Mucosa of gallbladder (tissue), 1 donor: ENCODE measurements at places on chromosomes 1 and 21.
A peak's percentile ranks its signal among the peaks of the same experiment; 100 is the strongest.

DNA sequence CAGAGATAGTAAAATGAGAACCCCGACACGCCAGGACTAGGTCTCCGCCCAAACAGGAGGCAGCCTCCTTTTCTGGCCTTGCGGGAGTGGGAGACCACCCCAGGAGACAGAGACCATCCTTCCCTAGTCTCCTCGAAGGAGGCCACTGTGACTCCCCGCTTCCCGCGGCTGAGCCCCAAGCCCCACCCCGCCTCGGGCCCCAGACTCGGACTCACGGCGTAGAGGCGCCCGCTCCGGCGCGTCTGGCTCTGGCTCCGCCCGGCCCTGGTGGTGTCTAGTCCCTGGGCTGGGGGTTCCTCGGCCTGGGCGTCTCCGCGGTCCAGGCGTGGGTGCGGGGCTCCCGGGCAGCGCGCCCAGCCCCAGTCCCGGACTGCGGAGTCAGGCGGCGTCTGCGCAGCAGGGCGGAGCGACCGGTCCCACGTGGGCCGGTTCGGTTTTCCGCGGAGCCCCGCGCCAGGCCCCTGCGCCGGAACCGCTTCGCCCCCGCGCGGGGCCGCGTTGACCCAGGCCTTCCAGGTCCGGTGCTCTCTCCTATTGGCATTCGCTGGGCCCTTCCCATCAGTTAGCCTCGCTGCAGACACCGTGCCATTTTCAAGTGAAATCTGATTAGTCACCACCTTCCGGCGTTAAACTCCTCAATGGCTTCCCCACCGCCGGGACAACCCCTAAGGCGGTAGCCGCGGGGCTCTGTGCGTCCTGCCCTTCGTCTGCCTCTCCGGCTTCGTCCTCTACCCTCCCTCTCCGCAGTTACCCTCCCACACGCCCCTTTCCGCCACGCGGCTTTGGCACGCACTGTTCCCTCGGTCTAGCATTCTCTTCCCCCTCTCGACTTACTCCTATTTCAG, at the start of gene C1orf216:
Gene C1orf216 (minus strand): TSS at position 393 of the 845 bp plus-strand sequence. CDS start 2,563 bp downstream, outside the sequence.
- DNase-seq = peak; percentile 61

DNA sequence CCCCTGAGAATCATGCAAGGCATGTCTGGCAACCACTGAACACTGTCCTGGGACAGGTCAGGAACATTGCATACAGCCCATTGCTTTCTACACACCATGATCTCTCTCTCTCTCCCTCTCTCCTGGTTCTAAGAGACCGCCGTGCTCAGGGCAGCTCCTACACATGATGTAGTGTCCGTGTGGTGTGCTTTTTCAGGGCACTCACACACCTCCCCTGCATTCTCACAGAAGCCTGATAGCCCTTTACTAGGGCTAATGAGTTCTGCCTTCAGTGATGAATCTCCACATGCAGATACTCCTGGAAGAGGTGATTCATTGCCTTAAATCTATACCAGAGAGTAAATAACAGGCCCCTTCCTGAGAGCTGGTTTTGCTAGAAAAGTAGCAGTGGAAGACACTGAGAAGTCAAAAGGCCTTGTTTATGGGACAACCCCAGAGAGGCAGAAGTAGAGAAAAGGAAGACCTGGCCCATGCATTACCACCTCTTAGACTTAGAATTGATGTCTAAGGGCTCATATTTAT, 7.2 kb upstream of the OLFML2B start:
- no peak for DNase-seq

- DNase-seq = no peak
Observed at GRCh38 chr1:99887890-99888289, 37.7 kb downstream of the AGL start.

DNA sequence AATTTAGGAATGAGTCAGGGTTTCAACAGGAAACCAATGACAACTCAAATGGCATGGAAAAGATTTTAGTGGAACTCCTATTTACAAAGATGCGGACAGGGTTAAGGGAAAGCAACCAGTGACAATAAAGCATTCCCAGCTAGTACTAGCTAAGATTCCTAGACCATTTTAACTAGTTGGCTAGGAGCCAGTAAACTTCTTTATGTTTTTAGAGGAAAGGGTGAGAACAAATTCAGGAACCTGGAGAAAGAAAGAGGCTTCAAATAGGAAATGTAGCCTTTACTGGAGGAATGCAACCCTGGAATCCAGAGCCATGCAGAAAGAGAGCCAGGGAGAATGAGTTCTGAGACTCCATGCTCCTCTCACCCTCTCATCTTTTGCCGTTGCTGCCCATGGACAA, 416.6 kb downstream of the KCTD3 start:
- DNase-seq = no peak

DNA sequence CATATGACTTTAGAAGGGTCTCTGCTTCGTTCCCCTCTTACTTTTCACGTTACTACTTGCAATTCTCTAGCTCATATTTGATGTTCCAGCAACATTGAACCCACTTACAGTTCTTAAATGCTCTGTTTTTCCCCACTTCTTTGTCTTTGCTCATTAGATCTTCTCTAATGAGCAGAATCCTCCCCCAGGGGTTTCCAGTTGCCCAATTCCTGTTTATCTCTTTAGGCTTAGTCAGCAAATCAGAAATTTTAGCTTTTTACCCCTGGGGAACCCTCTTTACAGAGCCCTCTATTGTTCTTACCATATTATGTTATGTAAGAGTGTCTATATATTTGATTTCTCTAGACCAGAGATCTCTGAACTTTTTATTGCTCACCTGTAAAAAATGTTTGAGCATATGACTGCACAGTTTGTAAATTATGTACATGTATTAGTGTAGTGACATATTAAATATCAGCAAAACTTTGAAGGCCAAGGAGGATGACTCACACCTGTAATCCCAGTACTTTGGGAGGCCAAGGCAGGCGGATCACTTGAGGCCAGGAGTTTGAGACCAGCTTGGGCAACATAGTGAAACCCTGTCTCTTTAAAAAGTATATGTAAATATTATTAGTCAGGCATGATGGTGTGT, 71.4 kb downstream of the FNBP1L start:
- no peak for DNase-seq

GRCh38 chr21:29152916-29153315, 22.5 kb downstream of the MAP3K7CL start:
- DNase-seq = no peak

DNA sequence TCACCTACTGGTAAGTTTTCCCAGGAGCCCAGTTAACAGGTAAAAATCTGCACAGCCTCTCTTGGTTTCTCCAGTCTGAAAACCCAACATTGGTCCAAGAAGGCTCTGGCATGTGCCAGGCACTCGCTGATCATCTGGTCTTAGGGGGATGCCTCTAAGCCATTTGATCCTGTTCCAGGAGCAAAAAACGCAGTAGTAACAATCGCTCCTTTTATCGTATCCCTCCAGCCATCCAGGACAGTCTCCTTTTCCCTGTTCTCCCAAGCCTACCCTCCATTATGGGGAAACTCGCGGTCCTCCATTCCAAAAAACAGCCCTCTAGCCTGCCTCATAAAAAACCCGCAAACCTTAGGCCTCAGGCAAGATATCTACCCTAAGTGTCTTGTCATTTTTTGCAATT, 56.2 kb downstream of the ODF2L start:
- no peak for DNase-seq

GRCh38 chr1:22154626-22155025, 11.7 kb upstream of the WNT4 start:
- DNase-seq = no peak

DNA sequence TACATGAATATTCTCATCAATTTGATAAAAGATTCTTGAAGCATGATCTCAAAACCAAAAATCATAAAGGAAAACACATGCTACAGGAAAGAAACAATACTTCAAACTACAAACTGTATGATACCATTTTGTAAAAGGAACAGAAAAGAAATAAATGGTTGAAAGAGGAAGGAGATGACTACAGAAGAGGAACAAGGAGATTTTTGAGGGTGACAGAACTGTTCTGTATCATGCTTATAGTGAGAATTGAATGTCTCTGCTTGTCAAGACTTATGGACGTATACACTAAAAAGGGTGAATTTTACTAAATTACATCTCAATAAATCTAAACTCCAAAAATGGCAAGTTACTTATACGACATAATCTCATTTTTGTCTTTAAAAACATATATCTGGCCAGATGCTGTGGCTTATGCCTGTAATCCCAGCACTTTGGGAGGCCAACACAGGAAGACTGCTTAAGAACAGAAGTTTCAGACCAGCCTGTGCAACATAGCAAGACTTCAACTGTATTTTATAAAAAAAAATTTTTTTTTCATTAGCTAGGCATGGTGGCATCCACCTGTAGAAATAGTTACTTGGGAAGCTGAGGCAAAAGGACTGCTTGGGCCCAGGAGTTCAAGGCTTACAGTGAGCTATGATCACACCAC, 125.4 kb downstream of the EIF4G3 start:
- no peak for DNase-seq

DNA sequence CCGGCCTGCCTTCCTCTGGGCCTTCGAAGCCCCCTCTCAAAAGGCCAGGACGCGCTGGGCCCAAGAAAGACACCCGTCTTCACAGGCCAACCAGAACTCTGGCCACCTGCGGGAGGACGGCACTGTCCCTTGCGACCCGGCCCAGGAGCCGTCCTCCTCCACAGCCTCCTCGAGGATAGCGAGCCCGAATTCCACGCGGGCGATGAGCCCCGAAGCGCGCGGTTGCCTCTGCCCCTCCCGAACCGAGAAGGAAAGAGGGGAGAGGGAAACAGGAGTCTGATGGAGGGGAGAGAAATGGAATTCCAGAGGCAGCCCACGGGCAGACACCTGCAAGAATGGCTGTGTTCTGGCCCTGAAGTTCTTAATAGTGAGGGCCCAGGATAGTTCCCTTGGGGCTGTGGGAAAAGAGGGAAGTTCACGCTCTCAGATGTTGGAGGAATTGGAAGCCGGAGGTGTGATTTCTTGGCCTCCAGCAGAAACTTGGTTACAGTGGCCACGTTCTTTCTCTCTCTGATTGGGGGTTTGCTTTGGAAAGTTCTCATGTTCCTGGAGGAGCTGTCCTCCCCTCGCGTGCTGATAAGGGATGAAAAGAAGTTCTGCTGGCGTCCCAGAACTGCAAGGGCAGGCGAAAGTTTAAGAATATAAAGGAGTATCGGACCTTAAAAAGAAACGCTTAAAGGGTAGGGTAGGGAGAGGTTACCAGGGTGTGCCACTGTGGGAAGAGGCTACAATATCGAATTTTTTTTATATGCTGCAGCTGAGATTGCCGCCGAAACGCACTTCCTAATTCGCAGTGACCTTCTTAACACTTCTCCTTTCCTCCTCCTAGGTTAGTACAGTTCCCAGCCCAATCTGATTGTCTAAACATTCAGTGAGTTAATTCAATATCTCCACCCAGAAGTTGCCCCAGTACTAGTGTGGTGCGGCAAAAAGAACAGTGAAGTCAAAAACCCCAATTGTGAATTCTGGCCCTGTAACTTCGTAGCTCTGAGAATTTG, 5.8 kb upstream of the SLC44A5 start:
- DNase-seq = no peak

DNA sequence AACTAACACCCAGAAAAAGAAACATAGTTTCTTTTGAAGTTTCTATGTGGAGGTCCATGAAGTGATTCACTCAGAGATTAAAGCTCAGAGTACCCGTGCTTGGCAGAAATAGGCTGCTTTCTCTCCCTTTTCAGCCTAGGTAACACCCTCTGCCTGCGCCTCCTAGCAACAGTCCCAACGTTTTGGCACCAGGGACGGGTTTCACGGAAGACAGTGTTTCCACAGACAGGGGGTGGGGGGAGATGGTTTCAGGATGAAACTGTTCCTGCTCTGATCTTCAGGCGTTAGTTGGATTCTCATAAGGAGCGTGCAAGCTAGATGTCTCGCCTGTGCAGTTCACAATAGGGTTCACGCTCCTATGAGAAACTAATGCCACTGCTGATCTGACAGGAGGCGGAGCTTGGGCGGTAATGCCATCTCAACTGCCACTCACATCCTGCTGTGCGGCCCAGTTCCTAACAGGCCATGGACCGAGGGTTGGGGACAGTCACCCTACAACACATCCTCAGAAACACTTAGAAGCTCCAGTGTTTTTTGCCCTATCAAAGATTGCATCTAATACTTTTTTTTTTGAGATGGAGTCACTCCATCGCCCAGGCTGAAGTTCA, 53.2 kb downstream of the CHML start:
- no peak for DNase-seq

DNA sequence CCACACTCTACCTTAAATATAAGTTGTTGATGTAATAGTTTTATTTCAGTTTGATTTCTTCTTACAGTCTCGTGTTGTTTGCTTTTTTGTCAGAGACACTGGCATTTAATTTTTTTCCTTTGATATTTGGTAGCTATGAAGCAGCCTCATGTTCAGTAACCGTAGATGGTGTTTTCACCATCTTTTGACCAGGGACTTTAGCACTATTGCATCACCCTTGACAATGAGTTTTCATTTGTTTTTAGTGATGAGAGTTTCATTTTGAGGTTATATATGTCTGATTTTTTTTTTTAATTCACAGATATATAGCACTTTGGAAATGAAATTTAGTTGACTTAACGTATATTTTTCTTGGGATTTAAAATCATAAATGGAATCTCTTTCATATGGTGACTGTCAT, 36.2 kb downstream of the CEP350 start:
- no peak for DNase-seq

- no peak for DNase-seq
Observed at GRCh38 chr21:25080141-25080540, 527.1 kb downstream of the MRPL39 start.

DNA sequence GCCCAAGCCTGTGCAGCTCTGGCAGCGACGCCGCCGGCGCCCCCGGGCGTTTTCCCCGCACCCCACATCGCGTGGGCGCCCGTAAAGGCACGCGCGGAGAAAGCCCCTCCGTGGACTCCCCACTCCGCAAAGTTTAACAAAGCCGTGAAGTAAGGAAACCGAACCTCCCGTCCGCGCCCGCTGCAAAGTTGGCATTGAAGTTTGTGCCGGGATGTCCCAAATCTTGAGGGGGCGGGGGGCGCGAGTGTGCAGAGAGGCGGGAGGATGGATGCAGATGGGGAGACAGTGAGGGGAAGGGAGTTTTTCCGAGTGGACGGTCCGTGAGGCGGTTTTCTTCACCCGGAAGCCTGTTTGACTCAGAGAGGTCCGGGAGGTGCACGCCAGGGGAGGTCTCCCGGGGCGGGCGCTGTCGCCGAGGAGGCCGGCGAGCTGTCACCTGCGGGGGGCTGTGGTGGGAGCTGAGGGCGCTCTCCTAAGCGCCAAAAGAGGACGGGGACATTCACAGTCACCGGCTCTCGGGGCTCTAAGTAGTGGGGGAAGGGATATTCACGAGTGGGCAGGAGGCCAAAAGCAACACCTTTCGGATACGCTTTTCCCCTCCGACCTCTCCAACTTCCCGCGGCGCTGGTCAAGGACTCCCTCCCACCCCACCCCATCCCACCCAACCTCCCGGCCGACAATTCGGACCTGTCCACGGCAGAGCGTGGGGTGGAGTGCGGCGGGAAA, 1.3 kb downstream of the WLS start:
- no peak for DNase-seq
